ENCODE measurements at places on chromosomes 13 and 19.

GRCh38 chr19:22526661-22527272 lies 104.6 kb upstream of the ZNF98 start:
- DNase-seq = no peak

- DNase-seq = no peak
These were observed 225.4 kb downstream of the RGCC start for GRCh38 chr13:41682766-41683165.

GRCh38 chr13:95207769-95208366 lies 93.4 kb downstream of the ABCC4 start:
- DNase-seq = no peak

- no peak for DNase-seq
These were observed 7.0 kb downstream of the POU4F1 start for GRCh38 chr13:78596399-78596735.

- no peak for DNase-seq
These were observed 67.3 kb downstream of the ERICH6B start for GRCh38 chr13:45548281-45548680.

GRCh38 chr19:23800271-23800670 lies 41.6 kb upstream of the ZNF681 start:
- DNase-seq = no peak

GRCh38 chr13:32415019-32415418 lies 12.9 kb downstream of the N4BP2L1 start:
- no peak for DNase-seq

- no peak for DNase-seq
These were observed 138.9 kb downstream of the OLFM4 start for GRCh38 chr13:53167561-53167960.

DNA sequence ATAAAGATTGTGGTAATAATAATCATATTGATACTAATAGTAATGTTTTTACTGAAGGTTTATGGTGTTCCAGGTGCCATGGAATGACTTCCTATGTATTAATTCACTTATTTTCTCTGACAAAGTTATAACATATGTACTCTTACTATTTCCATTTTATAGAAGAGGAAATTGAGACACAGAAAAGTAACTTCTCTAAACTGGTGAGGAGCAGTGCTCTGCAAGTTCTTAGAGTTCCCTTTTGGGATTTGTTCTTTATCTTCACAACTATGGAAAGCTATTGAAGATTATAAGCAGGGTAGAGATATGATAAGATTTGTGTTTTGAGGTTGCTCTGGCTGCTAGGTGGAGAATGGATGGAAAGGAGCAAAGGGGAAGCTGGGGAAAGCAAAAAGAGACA lies 83.9 kb upstream of the OLFM4 start:
- DNase-seq = no peak

DNA sequence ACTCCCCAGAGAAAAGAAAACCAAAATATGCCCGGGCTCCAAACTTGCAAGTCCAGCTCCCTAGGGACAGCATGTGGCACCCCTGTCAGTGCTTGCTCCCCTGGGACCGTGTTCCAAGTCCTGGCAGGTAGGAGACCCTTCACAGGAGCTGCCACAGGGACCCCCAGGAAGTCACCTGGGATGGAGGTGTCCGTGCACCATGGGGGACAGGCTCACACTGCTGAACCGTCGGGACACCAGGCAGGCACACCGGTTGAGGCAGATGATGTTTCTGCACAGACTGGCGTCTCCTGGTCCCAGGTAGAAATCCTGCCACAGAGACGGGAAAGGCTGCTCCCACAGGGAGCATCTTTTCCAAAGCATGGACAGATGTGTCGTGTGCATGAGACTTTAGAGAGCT lies 11.7 kb upstream of the PROZ start:
- no peak for DNase-seq

GRCh38 chr19:6034512-6034911 lies 56.6 kb upstream of the RANBP3 start:
- DNase-seq = no peak

DNA sequence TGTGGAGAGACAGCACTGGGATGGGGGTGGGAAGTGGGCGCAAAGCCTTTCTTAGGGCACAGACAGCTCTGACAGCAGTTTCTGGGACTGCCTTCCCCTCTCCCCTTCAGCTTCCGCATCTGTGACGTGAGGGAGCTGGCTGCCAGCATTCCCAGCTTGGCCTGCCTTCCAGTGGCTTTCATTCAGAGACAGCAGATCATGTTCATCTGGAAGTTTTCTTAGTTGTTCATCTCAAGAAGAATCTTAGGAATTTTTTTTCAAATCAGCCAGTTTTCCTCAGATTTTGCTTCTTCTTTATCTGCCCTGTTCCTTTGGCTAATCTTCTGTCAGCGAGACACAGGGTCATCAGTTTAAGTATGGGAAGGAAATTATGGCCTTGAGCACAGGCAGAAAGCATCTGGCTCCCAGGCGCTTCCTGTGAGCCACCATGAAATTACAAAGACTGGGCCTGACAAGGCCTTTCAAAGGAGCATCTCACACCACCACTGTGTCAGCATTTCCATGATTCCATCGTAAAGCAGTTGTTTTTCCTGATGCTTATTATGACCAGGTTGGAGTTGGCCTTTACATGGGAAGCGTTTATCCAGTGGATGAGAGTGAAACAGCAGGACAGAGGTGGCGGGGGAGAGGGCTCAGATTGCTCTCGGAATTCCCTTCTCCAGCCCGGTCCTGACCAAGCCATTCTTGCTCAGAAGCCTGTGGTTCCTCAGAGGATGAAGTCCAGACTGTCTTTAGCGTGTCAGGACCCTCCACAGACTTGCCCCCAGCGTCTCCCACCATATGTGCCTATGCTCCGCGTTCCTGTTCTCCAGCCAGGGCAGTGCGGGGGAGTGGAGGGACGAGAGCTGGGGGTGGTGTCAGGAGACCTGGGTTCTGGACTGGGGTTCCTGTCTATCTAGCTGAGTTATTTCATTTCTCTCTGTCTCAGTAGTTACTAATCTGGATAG lies 43.6 kb downstream of the ARHGAP35 start:
- DNase-seq = no peak

DNA sequence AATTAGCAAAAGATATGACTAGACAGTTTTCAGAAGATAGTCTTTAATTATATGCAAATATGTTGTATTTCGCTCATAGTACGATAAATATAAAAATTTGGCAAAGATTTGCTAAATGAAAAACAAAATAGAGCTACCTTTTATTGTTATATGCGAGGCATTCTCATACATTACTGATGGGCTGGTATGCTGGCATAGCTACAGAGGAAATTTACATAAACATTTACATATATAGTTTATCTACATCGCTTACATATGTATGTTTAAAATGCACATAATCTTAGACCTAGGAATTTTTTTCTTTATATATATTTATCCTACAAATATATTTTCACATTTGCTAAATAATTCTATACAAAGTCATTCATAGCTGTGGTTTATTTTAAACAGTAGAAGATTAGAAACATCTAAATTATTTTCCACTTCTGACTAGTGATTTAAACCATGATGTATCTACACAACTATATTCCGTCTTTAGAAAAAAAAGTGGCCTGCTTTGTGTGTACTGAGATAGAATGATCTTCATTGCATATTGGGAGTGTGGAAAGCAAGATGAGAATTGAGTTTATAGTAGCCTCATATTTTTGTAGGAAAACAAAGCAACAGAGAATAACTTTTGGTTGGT lies 1345.0 kb upstream of the SLC10A2 start:
- no peak for DNase-seq

DNA sequence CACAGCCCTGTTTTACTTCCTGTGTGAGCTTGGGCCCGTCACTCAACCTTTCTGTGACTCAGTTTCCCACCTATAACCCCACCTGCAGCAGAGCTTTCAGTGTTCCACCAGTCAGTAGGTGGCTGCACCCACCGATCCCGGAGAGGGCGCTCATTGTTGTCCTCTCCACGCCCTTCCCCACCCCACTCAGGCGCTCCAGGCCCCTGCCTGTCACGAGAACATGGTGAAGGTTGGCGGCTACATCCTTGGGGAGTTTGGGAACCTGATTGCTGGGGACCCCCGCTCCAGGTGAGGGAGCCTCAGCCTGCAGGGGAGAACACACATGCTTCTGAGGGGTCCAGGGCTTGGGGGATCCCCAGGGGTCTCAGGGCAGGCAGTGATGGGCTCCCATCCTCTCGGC lies 12.3 kb downstream of the FUZ start:
- DNase-seq = no peak

DNA sequence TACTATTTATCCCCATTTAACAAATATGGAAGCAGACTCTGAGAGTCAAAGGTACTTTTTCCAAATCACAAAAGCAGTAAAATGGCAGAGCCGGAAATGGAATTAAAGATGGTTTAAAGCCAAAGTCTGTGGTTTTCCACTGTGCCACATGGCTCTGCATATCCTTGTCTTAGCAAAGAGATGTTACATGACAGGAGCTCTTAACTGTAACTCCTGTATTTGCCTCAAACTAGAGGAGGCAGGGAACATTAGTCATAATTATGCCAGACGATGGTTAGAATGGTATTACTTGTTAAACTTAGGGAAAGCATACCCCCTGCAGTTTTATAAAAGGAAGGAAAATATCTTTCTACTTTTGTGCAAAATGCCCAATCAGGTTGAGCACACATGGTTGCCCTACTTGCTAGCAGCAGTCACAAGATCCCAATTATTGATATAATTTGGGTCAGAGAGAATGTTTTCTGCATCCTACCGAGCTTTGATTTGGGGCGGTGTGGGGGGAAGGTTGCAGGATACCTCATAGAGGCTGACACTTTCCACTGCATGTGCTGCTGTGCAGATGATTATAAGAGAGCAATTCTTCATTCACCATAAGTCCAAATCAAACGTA lies 42.0 kb upstream of the MAB21L1 start:
- no peak for DNase-seq

DNA sequence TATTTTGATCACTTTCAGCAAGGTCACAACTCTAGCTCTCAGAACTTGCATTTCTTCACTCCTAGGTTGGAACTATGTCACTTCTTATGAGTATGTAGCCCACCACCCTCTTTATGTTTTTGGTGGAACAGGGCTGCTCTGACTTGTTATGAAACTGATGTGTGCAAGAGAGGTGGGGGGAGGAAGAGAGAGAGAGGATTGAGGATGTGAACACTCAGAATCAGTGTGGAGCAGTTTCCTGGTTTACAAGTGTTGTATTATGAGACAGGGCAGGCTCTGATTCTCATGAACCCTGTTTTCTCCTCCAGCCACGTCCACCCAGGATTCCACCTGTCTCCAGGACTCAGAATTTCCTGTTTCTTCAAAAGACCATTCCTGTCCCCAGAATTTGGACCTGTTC lies 16.1 kb downstream of the ZNF317 start:
- DNase-seq = no peak

DNA sequence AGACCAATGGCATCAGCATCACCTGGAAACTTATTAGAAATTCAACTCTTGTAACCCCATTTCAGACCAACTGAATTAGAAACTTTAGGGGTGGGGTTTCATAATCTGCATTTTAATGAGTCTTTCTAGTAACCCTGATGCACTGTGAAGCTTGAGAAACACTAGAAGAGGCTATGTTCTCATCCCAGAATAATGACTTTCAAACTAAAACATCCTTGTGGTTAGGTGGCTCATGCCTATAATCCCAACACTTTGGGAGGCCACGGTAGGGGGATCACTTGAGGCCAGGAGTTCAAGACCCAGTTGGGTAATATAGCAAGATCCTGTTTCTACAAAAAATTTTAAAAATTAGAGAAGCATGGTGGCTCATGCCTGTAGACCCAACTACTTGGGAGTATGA lies 402.4 kb downstream of the DLEU7 start:
- no peak for DNase-seq

- DNase-seq = no peak
These were observed 251.3 kb upstream of the ATXN8OS start for GRCh38 chr13:69856331-69856730.

DNA sequence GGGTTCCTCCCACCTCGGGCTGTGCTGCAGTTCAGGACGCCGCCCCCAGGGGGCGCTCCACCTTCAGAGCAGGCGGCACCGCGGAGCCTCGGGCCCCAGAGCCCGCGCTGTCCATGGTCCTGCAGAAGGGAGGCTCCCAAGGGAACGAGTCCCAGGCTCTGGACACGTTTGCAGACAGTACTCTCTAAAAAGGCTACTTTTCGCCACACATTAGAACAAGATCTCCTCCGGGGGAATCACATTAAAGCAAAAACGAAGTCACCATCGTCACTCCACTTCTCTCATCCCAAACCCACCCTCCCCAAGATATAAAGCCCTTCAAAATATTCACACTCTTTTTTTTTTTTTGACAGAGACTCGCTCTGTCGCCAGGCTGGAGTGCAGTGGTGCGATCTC lies 4.6 kb upstream of the SIGLEC10 start:
- DNase-seq = peak; percentile 89

DNA sequence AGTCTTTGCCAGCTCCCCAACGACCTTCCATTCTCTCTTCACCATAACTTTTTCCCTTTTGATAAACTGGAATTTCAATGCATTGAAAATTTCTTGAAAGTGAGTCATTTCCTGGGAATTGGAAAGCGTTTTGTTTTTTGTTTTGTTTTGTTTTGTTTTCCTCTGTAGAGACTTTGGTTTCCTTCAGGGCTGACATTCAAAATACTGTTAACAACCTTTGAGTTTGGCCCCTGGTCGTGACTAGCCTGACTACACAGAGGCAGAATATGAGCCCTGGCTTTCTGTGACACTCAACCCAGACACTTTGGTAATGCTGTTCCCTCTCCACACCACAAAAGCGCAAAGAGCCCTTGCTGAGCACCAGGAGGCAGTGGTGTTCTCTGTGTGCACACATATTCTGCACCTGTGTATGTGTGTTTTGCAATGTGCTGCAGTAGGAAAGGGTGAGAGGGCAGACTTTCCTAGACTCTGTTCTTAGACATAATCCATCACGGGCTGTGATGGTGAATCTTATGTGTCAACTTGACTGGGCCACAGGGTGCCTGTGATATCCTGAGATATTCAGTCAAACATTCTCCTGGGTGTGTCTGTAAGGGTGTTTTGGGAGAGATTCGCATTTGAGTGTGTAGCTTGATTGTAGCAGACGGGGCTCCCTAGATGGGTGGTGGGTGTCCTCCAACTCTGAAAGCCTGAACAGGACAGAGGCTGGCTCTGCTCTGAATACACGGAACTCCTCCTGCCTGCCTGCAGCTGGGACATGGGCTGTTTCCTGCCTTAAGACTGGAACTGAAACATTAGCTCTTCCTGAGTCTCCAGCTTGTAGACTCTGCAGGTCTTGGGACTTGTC lies 29.5 kb upstream of the ANKRD10 start:
- no peak for DNase-seq

DNA sequence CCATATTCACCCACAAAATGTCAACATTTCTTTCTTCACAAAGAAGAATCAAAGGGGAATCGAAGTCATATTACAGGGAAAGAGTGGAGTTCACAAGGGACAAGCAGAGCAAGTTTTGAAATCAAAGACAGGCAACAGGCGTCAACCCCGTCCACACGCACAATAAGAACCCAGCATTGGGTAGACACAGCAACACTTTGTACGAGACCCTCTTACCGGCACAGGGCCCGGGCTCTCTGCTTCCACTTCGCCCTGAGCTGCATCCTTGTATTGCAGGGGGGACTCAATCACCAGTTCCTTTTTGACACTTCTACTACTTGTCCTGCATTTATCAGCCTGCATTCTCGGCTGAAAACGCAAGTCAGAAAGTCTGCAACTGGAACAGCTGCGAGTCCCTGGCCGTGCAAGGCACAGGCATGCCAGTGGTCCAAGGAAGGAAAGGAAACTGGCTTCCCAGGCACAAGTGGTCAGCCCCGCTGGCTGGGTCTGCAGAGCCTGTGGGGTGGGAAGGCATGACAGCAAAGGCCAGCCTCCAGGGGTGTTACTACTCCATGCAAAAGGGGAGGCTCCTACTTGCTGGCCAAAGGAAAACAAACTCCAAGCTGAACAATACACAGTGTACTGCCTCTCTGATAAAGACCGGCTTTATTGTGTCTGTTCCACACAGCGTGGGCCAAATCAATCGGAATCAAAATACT lies at the start of gene DOCK9:
TSS of gene DOCK9 (minus strand) at position 497 of the 698 bp plus-strand sequence. CDS start at position 342, 155 bp downstream.
- no peak for DNase-seq

- DNase-seq = no peak
These were observed 107.0 kb downstream of the ZNF536 start for GRCh38 chr19:30479231-30479630.

Data from GM12892 (cell line).